ENCODE measurements at places on chromosomes 11 and 22.
A peak's percentile ranks its signal among the peaks of the same experiment; 100 is the strongest.

GRCh38 chr11:59259867-59260475 lies 47.2 kb upstream of the MPEG1 start:
- no peak for DNase-seq

GRCh38 chr11:10328314-10329098 lies 23.6 kb downstream of the ADM start:
- DNase-seq: peak; percentile 27

DNA sequence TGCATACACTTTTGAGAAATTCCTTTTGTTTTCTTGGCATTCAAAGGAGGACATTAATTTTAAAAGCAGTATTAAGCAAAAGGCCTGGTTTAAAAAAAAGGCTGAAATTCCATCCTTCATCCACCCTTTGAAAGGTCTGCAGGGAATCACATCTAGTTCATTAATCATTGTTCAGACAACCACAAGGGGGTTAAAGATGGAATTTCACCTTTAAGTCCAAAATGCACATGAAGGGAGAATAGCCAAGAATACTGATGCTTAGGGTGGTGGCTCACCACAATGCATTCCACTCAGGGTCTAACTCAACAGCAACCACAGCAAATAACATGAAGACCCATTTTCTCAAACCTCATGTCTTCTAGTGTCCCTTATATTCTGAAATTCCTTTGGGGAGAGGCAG lies 256.9 kb downstream of the CADM1 start:
- no peak for DNase-seq

DNA sequence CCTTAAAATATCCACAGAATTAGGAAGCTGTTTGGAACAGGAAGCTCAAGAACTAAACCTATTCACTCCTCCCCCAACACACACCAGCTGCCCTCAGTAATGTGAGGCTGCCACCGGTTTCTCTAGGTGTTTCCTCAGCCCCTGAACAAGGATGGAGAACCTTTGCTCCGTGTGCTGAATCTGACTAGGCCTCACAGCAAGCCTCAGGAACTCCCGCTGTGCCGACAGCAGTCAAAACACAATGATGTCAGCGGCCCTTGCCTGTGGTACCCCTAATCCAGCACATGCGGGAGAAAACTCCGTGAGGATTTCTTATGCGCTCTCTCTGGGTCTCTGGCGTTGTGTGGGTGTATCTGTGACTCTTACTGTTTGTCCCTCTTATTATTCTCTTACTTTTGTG lies 153.3 kb downstream of the EFCAB6 start:
- no peak for DNase-seq

- no peak for DNase-seq
These were observed 1291.0 kb upstream of the CNTN5 start for GRCh38 chr11:97729546-97730272.

GRCh38 chr11:65710421-65710820 lies 1.6 kb upstream of the KAT5 start:
- no peak for DNase-seq

DNA sequence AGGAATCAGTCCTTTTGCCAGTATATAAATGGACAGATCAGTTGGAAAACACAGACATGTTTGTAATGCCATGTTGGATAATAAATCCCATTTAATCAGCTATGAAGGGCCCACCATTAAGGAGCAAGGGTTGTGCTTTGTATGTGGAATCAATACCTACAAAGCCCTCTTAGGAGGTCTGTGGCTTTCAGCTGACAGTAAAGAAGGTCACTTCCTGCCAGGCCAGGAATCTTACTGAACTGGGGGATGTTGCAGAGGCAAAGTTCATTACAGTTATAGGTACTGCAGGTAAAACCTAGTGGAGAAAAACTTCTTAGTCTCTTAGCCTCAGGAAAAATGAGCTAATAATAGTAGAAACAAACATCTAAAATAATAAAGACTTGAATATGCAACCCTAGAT lies 129.5 kb downstream of the FAM76B start:
- DNase-seq: no peak

GRCh38 chr22:21921184-21921721 lies 31.4 kb downstream of the PPM1F start:
- DNase-seq: no peak

All from epithelial cell of esophagus (primary cell).